ENCODE measurements at places on chromosomes 2 and 18. TPM values are rescaled to one million over a fixed set of nuclear protein-coding genes. Genes with fewer than 3 reads are reported as not detected.

DNA sequence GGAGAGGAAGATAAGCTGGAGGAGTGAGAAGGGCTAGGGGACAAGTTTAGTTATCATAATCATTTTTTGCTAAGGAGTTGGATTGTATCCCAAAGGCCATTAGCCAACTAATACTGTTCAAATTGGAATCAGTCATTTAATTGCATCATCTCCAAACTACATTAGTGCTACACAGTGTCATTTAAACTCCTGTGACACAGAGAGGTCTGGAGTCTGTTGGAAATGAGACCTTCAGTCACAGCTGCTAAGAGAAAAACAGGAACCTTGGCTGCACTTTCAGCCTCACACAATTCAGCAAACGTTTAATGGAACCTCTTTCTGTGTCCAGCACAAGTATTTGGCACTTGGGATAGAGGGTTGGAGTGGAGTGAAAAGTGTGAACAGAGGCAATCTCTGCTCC, 175.5 kb upstream of the MGAT5 start:
- DNase-seq, result no peak

DNA sequence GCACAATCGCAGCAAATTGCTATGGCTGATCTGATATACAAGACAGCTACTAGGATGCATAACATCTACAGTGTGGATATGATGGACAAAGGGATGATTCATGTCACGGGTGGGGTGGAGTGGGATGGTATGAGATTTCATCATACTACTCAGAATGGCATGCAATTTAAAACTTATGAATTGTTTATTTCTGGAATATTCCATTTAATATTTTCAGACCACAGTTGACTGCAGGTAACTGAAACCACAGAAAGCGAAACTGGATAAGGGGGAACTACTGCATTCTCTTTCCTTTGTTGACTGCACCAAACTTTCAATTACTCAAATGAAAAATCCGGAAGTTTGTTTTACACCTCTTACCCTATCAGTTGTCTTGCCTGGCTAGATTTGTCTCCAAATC, 94.4 kb upstream of the NEUROD1 start:
- DNase-seq, result no peak

GRCh38 chr2:45750484-45750883, 99.0 kb downstream of the PRKCE start:
- no peak for DNase-seq

GRCh38 chr2:42029171-42029570, 18.6 kb upstream of the PKDCC start:
- DNase-seq, result no peak

GRCh38 chr2:47520302-47520630, 117.3 kb downstream of the MSH2 start:
- no peak for DNase-seq

DNA sequence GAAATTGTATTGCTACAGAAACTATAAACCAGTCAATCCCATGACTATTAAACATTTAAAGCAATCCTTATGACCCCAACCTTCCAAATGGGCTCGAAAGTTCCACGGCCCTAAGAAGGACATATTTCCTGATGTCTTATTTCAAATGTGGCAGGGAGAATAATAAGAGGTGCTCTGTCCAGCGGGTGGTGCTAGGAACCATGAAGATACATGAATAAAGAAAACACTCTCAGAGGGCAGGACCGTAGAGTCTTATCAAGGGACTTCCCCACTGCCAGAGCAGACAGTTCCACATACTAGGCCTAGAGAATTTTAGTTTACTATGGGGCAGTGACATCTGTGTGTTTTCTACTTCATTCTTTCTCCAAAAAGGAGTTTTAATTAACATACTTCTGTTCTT, 187.1 kb upstream of the PIK3C3 start:
- DNase-seq, result no peak

Gene FBXO48
- 0.91 TPM for total RNA-seq

Gene UGT1A5
- not detected for total RNA-seq

Gene WDPCP
- total RNA-seq, result 4.1 TPM
